GM19239 (cell line): ENCODE measurements at places on chromosomes 2 and 18.

GRCh38 chr2:163729636-163730273 lies 6.1 kb downstream of the FIGN start:
- no peak for DNase-seq

DNA sequence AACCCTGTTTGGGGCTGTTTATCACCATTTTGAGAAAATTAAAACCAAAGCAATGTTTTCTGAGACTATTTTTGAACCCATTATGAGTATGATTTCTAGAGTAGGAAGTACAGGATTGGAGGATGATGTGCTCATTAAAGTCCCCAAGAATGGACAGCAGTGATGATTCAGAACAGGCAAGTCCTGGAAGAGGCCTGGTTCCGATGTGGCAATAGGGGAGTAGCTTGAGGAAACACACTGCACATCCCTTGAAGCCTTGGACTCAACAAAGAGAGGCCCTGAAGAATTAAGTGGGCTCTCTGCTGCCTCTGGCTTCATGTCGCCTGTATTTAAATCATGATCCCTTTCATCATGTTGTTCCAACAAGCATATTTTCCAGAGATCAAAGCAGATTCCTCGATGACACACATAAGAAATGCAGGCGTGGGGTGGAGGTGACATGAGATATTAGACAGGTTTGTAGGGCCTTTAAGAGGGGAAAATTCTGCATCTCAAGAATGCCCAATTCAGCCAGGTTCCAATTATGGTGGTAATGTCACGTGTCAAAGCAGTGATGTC lies 242.2 kb downstream of the FHOD3 start:
- DNase-seq, result no peak

GRCh38 chr2:173952267-173953046 lies 12.7 kb downstream of the SP3 start:
- no peak for DNase-seq

DNA sequence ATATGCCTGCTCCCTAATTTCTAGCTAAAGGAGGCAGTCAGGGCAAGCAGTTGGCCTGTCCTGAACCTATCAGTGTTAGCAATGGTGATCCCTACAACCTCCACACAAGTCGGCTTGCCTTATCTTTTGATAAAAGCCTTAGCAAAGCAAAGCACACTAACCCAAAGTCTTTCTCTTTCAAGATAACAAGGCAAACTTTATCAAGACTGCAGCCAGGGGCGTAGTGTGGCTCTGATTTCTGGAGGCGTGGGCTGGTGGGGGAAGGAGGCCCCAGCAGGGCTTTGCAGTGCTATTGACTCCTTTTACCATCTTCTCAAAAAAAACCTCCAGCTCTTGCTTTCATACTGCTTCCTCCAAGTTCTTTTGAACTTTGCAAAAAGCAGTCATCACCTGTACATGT lies 40.2 kb upstream of the LAMA1 start:
- no peak for DNase-seq

DNA sequence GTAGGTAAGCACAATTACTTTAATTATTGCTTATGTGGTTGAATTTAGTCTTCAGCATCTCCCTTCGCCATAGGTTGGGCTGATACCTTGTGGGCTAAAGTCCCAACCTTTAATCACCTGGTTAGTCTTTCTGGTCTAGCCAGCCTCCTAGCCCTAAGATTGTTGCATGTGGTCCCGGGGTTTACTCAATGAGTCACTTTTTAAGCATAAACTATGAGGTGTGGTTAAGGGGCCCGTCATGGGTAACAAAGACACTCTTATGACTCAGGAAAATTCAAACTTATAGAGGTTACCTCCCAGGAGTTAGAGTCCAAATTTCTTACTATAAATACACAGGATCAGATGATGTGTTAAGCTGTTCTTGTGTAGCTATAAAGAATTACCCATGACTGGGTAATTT lies 841.6 kb downstream of the TRIB2 start:
- DNase-seq, result no peak

GRCh38 chr2:57139179-57139578 lies 907.4 kb upstream of the VRK2 start:
- no peak for DNase-seq

- no peak for DNase-seq
Observed at GRCh38 chr2:159129824-159130223, 156.7 kb downstream of the WDSUB1 start.

DNA sequence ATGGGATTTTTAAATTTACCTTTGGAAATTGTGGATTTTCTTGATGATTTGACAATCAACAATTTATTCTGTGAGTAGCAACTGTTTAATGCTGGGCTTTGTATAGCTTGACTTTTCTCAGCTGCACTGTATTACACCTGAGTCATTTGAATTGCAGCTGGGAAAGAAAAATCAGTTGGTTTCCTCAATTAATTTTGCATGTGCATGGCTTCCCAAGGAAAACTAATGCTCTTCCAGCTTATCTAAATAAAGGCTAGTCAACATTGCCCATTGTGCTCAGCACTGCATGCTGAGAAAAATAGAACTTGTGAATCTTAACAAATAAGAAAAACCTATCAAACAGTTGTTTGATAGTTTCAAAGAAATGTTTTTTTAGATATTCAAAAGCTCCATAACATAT lies 268.3 kb upstream of the CDH20 start:
- no peak for DNase-seq

GRCh38 chr2:216195565-216196029 lies 86.4 kb downstream of the XRCC5 start:
- DNase-seq, result no peak

DNA sequence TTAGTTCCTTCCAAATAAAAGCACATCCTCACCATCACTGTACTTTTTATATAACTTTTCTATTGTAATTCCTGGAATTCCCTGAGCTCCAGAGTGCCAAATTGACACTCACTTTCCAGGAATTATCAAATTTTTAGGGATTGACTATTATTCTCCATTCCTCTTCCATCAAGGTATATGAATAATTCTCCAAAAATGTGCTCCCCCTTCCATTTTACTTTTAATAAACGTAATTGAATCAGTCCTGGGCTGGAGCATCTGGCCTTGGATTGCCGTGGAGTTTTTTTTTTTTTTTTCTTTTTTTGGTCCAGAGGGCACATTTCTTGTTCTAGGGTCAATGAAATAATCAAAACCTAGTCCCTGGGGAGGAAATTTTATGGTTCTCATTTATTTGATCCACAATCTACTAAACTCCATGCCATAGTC lies 304.3 kb downstream of the CDCA7 start:
- no peak for DNase-seq

GRCh38 chr18:8367217-8367988 lies 241.8 kb upstream of the RAB12 start:
- no peak for DNase-seq

- peak; percentile 44 for DNase-seq
Observed at GRCh38 chr2:205682239-205682970, at the start of gene NRP2. Gene NRP2 (plus strand): TSS chr2:205682501. CDS start chr2:205683291, 790 bp downstream.

- no peak for DNase-seq
Observed at GRCh38 chr2:205892251-205892655, 193.7 kb downstream of the INO80D start.

- DNase-seq, result no peak
Observed at GRCh38 chr18:75365837-75366236, 61.7 kb downstream of the SMIM21 start.

- DNase-seq, result no peak
Observed at GRCh38 chr2:76472946-76473345, 762.2 kb upstream of the GCFC2 start.

DNA sequence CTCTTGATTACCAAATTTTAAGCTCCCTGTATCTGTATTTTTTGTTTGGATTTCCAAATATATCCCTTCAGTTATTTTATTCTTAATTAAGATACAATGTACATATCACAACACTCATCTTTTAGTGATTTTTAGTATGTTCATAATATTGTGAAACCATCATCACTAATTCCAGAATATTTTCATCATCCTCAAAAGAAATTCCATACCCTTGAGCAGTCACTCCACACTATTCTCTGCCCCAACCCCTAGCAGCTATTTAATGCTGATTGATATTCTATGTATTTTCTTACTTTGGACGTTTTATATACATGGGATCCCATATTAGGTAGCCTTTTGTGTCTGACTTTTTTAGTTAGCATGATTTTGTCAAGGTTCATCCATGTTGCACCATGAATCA lies 127.4 kb upstream of the SLC8A1 start:
- no peak for DNase-seq

GRCh38 chr2:217418090-217418489 lies 558.2 kb upstream of the TNP1 start:
- no peak for DNase-seq

- no peak for DNase-seq
Observed at GRCh38 chr2:10951558-10952414, 40.1 kb downstream of the KCNF1 start.

GRCh38 chr18:36411745-36412168 lies 114.2 kb downstream of the FHOD3 start:
- no peak for DNase-seq

DNA sequence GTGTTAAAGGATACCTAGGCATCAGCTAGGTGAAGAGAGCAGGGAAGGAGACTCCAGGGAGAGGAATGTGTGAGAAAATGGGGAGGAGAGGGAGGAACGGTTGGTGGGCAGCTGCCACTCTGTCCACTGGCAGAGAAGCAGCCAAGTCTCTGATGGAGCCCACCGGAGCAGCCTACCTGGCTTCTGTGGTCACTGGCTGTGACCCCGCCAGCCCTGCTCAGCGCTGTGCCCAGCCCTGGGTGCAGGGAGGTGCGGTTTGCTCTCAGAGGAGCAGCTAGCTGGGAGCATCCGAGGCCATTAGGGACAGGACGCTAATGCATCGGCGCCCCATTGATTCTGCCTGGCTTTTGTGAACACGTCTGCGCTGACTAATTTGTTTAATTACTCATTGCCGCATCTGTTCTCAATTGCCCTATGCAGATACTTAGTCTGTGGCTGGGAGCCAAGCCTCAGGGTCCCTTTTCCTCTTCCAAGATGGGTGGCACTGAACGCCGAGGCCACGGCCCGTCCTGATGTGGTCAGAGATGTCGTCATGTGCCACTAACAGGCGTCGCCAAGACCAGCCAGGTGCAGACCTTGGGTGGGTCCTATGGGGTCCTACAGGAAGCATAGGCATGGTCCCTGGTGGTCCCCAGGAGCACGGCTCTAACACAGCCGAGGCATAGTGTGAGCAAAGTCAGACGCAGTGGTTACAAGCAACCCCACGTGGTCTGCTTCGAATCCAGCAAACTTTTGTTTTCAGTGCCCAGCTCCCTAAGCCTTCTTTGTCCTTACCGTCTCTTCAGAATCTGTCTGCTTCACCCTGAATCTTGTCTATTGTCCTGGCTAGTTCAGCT lies 82.0 kb downstream of the RRM2 start:
- no peak for DNase-seq

GRCh38 chr2:14516844-14517243 lies 115.7 kb upstream of the LRATD1 start:
- no peak for DNase-seq

- no peak for DNase-seq
Observed at GRCh38 chr2:144374163-144374661, 145.7 kb downstream of the ZEB2 start.

DNA sequence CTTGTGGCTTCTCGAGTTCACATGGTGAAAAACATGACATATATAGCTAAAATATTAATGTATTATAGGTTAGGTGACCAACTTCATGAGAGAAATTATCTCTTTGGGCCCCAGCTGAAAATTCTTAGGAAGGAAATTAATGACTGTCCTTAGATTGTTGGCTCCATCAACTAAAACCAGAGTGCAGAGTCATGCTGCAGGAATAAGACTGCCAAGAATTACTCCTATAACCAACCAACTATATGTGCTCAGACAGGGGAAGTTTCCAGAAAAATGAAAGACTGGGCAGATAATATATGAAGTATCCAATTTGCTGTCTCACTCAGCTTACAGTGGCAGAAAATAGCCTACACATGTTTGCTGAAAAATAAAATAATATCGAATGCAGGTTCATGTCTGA lies 71.0 kb upstream of the TMEFF2 start:
- no peak for DNase-seq

- DNase-seq, result no peak
Observed at GRCh38 chr2:217513258-217513657, 489.5 kb downstream of the TNS1 start.
